D721Med (cell line): ENCODE measurements at places on chromosomes 3 and 15.

GRCh38 chr3:177357352-177358090 is 160.2 kb upstream of the TBL1XR1 start:
- no peak for DNase-seq

DNA sequence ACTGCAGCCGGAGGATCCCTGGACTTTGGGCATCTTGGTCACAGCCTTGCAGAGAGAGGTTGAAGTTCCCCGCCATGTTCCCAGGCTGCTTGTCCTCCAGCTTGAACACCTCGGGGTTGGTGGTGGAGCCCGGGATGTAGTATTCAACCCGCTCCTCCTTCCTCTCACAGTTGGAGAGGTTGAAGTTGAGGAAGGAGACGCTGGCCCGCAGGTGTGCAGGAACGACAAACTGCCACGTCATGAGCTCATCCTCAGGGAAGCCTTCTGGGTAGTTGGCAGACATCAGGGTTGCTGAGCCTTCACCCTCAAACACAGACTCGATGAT is 35.7 kb downstream of the CDCP1 start:
- DNase-seq = no peak

- DNase-seq = no peak
These were observed 107.6 kb upstream of the FGF7 start for GRCh38 chr15:49315391-49315823.

DNA sequence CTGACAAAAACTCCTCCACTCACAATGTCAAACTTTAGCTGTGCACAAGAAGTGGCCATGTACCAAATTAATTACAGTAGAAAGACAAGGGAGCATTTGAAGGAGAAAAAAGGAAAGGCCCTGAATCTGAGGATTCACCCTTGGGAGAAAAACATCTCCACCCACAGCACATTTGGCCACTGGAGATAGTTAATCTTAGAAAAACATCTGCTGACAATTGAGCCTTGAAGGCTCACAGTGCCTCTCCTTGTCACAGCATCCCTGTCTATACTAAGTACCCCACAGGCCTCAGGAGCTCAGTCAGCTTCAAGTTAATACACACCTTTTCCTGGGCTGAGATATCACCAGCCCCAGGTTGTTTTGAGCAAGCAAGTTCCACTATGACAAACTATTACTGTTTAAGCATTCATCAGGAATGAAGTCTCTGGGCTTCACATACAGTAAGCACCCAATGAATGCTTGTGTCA is 78.1 kb upstream of the SETMAR start:
- DNase-seq = no peak

- DNase-seq = no peak
These were observed 12.1 kb downstream of the ZDHHC19 start for GRCh38 chr3:196198771-196199753.

- no peak for DNase-seq
These were observed 194.9 kb upstream of the EPHA6 start for GRCh38 chr3:96619475-96619874.

GRCh38 chr3:15611018-15611417 is 9.5 kb downstream of the BTD start:
- no peak for DNase-seq

GRCh38 chr3:180624714-180625113 is 22.8 kb downstream of the TTC14 start:
- DNase-seq = no peak

DNA sequence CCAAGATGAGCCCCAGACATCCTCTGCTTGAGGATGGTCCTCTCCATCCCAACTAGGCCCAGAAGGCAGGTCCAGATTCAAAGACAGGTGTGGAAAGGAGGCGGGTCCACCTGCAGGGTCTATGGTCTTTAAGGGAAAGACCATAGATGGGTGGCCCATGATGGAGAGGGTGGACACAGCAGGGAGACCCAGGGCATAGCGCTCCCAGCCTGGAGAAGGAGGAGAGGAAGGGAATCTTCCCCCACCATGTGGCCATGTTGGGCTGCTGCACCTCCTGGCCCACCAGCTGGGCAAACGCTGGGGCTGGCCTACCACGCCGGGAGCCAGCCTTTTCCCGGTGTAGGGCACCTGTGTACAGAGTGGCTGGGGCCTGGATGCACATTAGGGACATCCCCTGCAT is 265.2 kb upstream of the TLE3 start:
- DNase-seq = no peak

- no peak for DNase-seq
These were observed 9.7 kb downstream of the ADAMTS9 start for GRCh38 chr3:64677961-64678716.

DNA sequence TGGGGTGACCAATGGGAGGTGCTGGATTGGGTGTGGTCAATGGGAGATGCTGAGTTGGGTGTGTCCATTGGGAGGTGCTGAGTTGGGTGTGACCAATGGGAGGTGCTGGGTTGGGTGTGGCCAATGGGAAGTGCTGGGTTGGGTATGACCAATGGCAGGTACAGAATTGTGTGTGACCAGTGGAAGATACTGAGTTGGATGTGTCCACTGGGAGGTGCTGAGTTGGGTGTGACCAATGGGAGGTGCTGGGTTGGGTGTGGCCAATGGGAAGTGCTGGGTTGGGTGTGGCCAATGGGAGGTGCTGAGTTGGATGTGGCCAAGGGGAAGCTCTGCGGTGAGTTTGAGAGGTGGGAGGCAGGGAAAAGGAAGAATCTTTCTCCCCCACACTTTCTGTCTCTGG is 250.0 kb upstream of the PROK2 start:
- DNase-seq = no peak

- DNase-seq = no peak
These were observed 363.3 kb downstream of the SLC9A9 start for GRCh38 chr3:143484846-143485512.
